ENCODE measurements at places on chromosomes 4 and X. TPM values are rescaled to one million over a fixed set of nuclear protein-coding genes. Genes with fewer than 3 reads are reported as not detected.

The SMIM43 gene
- 3.5 TPM for total RNA-seq

DNA sequence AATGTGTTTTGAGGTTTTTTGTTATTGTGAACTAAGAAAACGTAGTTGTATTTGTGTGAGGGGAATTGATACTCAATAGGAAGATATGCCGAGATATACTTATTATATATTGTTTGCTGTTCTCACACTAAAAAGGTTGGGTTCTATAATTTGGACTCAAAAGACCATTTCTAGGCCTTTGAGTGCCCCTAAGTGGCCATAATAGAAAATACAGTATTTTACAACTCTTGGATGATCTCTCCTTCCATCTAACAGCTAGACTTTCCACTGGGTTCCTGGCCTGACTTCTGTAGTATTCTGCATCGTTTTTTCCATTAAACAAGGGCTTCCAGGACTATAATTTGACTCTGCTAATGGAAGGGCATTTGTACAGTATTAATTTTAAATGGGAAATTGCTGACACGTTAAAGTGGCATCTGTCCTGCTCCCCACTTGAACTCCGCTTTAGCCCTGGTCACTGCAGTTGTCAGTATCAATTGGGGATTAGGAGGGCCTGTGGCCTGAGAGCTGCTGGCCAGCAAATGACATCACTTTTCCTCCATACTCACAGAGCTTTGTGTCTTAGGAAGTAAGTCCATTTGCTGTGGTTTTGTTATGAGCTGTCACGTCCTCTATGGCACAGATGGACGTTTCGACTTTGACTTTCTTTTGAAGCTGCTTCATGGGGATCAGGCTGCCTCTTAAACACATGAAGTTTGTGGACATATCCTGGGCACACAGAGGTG lies 176.9 kb downstream of the SLIT2 start:
- H3K27ac ChIP-seq, result no peak overlapping the region
- H3K27me3 ChIP-seq, result no peaks in the 10 kb centered on the region
- DNase-seq, result peak; percentile 51
- H3K36me3 ChIP-seq, result no peaks in the 10 kb centered on the region

- no peak overlapping the region for H3K4me3 ChIP-seq
- DNase-seq, result peak; percentile 29
- no peak overlapping the region for H3K27ac ChIP-seq
- no peaks in the 10 kb centered on the region for H3K36me3 ChIP-seq
- no peaks in the 10 kb centered on the region for H3K27me3 ChIP-seq
Observed at GRCh38 chr4:181548873-181549575, 694.2 kb upstream of the TENM3 start.

- H3K36me3 ChIP-seq, result no peaks in the 10 kb centered on the region
- DNase-seq, result peak; percentile 57
- H3K4me3 ChIP-seq, result peak overlapping the region; percentile 15
- peak overlapping the region; percentile 45 for H3K27ac ChIP-seq
- H3K27me3 ChIP-seq, result no peaks in the 10 kb centered on the region
Observed at GRCh38 chr4:17310269-17310652, 201.6 kb downstream of the QDPR start.

DNA sequence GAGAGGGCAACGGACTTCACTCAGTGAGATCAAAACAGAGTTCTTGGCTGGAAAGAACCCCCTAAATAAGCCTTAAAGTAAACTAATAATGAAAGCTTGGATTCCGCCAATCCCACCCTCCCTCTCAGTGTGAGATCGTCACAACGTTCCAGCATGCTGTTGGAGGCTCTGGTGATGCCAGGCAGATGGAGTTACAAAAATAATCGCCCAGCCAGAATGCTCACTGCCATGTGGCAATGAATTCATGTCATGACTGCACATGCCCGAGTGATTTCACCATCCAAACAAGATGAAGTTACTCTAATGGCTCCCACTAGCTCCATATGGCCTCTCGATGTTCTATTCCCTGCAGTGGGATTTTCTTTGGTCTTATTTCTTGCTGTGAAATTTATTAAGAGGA lies 248.0 kb downstream of the SPATA18 start:
- no peak overlapping the region for H3K27ac ChIP-seq
- 0 out of 2 replicates have a peak overlapping the region, but pooled peaks have one; percentile 4 for H3K4me3 ChIP-seq
- H3K27me3 ChIP-seq, result no peaks in the 10 kb centered on the region
- H3K4me1 ChIP-seq, result no peaks in the 10 kb centered on the region
- H3K36me3 ChIP-seq, result no peaks in the 10 kb centered on the region
- DNase-seq, result peak; percentile 45

The LAS1L gene
- 15.9 TPM for total RNA-seq

- H3K27me3 ChIP-seq, result peaks cover 7% of the 10 kb centered on the region
- H3K36me3 ChIP-seq, result no peaks in the 10 kb centered on the region
- H3K4me1 ChIP-seq, result no peaks in the 10 kb centered on the region
- DNase-seq, result no peak
Observed at GRCh38 chr4:184235526-184235925, 17.9 kb upstream of the ENPP6 start.

The RTL5 gene
- 1.0 TPM for total RNA-seq

The BGN gene
- 115 TPM for total RNA-seq

The APEX2 gene
- 8.0 TPM for total RNA-seq

DNA sequence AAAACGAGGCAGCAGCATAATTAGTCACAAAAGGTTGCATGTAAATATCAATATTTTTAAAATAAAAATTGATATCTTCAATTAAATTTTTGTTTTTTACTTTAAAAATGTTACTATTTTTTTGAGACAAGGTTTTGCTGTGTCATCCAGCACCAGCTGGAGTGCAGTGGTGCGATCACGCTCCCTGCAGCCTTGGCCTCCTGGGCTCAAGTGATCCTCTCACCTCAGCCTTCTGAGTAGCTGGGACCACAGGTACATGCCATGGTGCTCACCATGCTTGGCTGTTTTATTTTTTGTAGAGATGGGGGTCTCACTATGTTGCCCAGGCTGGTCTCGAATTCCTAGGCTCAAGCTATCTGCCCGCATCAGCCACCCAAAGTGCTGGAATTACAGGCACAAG lies 96.8 kb upstream of the FRAS1 start:
- no peaks in the 10 kb centered on the region for H3K36me3 ChIP-seq
- no peak overlapping the region for H3K27ac ChIP-seq
- H3K27me3 ChIP-seq, result no peaks in the 10 kb centered on the region
